ENCODE measurements at places on chromosomes 2 and 18.

DNA sequence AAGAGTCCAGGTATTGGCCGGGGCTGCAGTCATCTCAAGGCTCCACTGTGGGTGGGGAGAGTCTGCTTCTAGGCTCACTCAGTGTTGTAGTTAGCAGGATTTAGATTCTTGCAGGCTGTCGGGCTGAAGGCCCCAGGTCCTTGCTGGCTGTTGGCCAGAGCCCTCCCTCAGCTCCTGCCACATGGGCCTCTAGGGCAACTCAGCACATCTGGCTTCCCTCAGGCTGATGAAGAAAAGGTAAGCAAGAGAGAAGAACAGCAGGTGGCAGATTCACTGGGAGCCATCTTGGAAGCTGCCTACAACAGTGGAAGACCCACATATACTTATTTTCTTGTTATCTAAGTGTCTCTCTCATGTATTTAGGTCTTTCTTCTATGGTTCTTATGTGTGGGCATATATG is 4.3 kb downstream of the MRPS9 start:
- no peak for DNase-seq

GRCh38 chr2:36381993-36382392 is 26.4 kb downstream of the CRIM1 start:
- DNase-seq: no peak

GRCh38 chr2:214471990-214472389 is 61.1 kb downstream of the VWC2L start:
- DNase-seq: no peak

- DNase-seq: no peak
Measured at GRCh38 chr2:147615726-147616125, 229.1 kb upstream of the ACVR2A start.

GRCh38 chr18:471716-472115 is 28.8 kb downstream of the COLEC12 start:
- no peak for DNase-seq

- DNase-seq: peak; percentile 59
Measured at GRCh38 chr2:233418761-233419546, 64.7 kb downstream of the DGKD start.

GRCh38 chr2:151716721-151717120 is 17.6 kb downstream of the NEB start:
- DNase-seq: no peak

GRCh38 chr2:154637456-154637855 is 61.0 kb upstream of the KCNJ3 start:
- no peak for DNase-seq

DNA sequence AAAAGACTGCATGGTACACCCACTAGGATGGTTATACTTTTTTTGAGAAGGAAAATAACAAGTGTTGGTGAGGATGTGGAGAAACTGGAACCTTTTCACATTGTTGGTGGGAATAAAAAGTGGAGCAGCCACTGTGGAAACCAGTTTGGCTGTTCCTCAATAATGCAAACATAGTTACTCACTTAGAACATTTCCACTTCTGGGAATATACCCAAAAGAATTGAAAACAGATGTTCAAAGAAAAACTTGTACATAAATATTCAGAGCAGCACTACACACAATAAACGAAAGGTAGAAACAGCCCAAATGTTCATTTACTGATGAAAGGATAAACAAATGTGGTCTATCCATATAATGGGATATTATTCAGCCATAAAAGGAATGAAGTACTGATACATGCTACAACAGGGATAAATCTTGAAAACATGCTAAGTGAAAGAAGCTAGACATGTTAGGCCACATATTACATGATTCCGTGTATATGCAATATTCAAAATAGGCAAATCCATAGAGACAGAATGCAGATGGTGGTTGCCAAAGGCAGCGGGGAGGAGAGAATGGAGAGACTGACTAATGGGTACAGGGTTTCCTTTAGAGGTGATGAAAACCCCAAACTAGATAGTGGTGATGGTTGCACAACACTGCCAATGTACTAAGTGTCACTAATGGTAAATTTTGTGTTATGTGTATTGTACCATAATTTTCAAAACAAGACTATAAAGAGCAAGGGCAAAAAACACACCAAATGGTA is 20.9 kb upstream of the LMAN1 start:
- no peak for DNase-seq

- DNase-seq: no peak
Measured at GRCh38 chr18:48667276-48668254, 128.7 kb downstream of the CTIF start.

- no peak for DNase-seq
Measured at GRCh38 chr2:207463433-207463832, 66.3 kb upstream of the CREB1 start.

GRCh38 chr2:70357684-70358071 is 55.8 kb upstream of the FAM136A start:
- DNase-seq: no peak

DNA sequence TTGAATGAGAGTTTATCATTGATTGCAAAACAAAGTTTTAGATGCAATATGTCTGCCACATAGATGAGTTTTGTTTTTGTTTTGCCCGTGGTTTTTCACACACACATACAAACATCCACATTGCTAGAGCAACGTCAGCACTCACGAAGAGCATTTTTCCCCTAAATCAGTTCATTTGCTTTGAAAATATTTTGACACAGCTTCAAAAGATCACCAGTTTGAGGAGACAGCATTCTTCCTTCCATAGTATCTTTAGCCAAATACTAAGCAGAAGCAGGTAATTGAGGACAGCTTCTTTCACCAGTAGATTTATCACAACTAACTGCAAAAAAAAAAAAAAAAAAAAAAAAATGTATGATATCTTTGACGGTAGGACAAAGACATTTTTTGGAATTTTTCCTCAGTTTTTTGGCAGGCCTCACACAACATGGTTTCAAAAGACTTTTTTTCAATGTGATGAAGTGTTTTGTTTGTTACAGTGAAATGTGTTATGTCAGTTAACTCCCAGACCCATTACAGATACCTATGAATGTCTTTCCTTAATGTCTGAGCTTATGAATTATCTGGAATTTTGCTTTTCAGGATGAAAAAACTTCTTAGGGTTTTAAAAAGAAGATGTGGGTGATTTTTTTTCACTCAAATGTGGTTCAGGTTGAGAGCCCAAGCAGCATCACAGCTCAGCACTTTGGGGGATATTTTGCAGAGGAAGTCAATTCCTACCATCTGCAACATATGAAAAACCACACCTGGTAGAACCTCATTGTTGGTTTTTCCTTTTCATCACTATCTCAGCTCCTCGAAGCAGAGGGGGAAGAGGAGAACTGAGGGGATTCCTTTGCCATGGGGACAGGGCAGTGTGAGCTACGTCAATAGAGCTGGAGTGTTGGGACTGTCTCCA is 31.6 kb downstream of the AOX1 start:
- no peak for DNase-seq

DNA sequence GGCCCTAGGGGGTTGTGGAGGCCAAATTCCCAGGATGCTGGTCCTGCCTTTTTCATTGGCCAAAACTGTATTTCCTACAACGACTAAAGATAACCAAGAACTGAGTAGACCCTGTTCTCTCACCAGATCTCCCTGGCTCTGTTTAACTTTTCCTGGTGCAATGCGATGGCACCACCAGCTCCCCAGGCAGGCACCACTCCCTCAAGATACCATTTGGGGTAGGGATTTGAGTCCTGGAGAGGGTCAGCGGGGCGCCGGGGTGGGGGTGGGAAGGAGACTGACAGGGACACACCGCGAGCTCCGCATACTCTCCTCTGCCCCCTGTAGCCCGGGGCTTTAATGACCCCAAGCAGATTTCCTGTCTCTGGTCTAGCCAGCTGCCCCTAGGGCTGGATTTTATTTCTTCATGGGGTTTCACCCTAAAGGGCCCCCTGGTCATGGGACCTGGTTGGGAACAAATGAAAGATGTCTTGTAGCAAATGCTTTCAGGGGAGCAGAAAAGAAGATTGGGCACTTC is 7.3 kb downstream of the SIX2 start:
- DNase-seq: no peak

DNA sequence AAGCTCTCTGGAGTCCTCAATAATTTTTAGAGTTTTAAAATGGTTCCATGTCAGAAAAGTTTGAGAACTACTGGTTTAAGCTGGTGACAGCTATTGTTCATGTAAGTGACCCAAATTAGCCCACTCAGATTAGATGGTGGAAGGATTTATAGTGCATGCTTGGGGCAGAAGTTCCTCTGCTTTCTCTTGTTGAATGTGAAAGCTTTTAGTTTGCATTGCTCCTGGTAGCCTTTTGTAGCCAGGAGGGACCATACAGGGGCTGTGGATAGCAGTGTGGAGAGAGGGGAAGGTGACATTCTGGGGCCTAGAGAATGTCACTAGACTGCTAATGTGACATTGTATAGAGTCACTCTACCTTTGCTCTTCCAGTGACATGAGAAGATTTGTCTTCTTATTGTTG is 40.3 kb upstream of the IGFBP5 start:
- no peak for DNase-seq

GRCh38 chr2:15511686-15512085 is 49.4 kb downstream of the NBAS start:
- DNase-seq: no peak
